Stomach (tissue), 19 donors: ENCODE measurements at places on chromosomes 11 and 22. TPM values are rescaled to one million over a fixed set of nuclear protein-coding genes. Genes with fewer than 3 reads are reported as not detected.

MS4A1 gene
- total RNA-seq = 0.89 TPM

CSNK2A3 gene
- not detected for total RNA-seq

SLC36A4 gene
- 8.5 TPM for total RNA-seq

C1QTNF4 gene
- not detected for total RNA-seq

YPEL1 gene
- 0.58 TPM for total RNA-seq

BCO2 gene
- 1.8 TPM for total RNA-seq

DPP3 gene
- total RNA-seq = 42.3 TPM

PTPRJ gene
- total RNA-seq = 351 TPM

OR5I1 gene
- not detected for total RNA-seq

SLC22A9 gene
- total RNA-seq = not detected

NPTXR gene
- total RNA-seq = 19.6 TPM

EMID1 gene
- total RNA-seq = 1.8 TPM

MYRF gene
- total RNA-seq = 73.4 TPM

DTX4 gene
- total RNA-seq = 46.1 TPM

HPS4 gene
- total RNA-seq = 42.7 TPM

INPP5J gene
- total RNA-seq = 34.4 TPM

ANGPTL5 gene
- not detected for total RNA-seq

SLC5A12 gene
- not detected for total RNA-seq

GPHA2 gene
- total RNA-seq = not detected

SSTR3 gene
- total RNA-seq = not detected

CHEK2 gene
- total RNA-seq = 21.5 TPM

OR10D3 gene
- not detected for total RNA-seq

TCN1 gene
- 62.9 TPM for total RNA-seq

FGF4 gene
- not detected for total RNA-seq

OR51B5 gene
- total RNA-seq = not detected

FAM180B gene
- total RNA-seq = 1.2 TPM

TSPAN18 gene
- 60.3 TPM for total RNA-seq

SYCE3 gene
- not detected for total RNA-seq

NRXN2 gene
- not detected for total RNA-seq

OR51F1 gene
- total RNA-seq = not detected
